ENCODE measurements at places on chromosomes 16 and 17.

DNA sequence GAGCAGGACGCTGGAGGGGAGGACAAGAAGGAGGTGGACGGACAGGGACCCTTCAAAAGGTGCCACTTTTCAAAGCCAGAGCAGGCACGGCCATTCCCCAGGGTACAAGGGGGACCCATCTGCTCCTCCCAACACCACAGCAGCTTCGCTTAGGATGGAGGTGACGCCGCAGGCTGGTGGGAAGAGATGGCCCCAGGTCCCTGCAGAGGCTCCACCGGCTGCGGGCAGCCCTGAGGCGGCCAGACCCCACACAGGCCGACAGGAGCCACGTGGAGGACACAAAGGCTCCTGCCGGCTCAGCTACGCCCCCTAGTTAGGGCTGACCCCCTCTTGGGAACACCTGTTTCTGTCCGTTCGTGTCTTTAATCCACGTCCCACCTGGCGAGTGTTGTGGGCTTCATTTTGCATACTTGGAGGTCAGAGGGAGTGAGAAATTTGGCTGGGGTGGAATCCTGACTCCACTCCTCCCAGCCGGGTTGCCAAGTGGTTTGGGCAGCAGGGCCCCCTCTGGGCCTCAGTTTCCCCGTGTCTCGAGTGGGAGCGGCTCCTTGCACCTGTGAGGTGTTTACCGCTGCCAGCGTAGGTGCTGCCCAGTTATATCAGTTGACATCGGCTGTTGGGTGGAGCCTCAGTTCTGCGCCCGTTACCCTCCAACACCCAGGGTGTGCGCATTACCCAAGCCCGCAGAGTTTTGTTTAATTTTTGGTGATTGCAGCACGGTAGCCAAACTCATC, 5.8 kb upstream of the FN3KRP start:
- peak; percentile 55 for DNase-seq

DNA sequence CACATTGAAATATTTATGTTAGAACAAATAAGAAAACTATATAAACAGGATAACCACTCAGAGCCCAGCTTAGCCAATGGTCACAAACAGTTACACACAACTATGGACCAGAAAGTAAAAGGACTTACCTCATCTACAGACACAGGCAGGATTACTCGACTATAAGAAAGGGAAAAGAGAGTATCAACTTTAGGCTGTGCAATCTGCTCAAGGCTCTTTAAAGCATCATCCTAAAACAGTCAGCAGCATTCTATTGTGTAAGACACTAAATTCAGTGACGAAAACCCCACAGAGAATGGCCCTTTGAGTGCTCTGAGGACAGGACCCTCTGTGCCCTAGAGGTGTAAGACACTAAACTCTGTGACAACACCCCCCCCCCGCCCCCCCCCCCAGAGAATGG, 4.2 kb downstream of the PITPNA start:
- DNase-seq = no peak

DNA sequence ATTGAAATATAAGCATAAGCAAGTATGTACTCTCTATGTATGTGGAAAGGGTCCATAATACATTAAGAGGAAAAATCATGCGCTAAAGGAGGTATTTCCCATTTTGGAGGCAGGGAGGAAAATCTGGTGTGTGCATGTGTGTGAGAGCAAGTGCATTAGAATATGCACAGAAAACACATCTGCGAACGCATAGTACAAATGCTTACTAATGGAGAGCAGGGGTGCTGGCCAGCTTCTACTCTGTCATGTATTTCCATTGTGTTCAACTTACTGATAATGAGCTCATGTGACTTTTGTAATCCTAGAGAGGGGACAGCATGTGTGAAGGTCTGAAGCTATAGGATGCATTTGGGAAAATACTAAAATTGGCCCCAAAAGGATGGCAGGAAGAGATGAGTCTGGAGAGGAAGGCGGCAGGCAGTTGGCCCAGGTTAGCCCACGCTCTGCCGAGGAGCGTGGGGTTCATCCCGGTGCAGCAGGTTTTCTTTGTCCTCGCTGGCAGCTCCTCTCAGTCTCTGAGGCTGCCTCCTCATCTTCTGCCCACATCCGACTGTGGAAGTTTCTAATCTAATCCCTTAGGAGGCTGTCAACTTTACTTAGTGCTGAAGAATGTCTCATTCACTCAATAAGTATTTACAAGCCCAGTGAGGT, 17.8 kb upstream of the KSR1 start:
- DNase-seq = no peak

GRCh38 chr16:1610899-1611632, 806 bp downstream of the IFT140 start:
- DNase-seq = no peak

DNA sequence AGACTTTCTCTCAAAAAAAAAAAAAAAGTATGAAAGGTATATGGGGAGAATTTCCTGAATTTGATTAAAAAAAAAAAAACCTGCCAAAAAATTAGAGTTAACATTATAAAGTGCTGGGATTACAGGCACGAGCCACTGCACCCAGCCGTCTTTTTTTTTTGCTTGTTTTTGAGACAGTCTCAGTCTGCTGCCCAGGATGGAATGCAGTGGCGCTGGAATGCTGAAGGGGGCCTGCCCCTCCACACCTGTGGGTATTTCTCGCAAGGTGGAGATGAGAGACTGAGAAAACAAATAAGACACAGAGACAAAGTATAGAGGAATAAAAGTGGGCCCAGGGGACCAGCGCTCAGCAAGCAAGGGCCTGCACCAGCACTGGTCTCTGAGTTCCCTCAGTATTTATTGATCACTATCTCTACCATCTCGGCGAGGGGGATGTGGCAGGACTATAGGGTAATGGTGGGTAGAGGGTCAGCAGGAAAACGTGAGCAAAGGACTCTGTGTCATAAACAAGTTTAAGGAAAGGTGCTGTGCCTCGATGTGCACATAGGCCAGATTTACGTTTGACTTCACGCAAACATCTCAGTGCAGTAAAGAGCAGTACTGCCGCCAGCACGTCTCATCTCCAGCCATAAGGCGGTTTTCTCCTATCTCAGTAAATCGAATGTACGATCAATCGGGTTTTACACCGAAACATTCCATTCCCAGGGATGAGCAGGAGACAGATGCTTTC, 117.2 kb downstream of the GOSR1 start:
- DNase-seq = no peak

DNA sequence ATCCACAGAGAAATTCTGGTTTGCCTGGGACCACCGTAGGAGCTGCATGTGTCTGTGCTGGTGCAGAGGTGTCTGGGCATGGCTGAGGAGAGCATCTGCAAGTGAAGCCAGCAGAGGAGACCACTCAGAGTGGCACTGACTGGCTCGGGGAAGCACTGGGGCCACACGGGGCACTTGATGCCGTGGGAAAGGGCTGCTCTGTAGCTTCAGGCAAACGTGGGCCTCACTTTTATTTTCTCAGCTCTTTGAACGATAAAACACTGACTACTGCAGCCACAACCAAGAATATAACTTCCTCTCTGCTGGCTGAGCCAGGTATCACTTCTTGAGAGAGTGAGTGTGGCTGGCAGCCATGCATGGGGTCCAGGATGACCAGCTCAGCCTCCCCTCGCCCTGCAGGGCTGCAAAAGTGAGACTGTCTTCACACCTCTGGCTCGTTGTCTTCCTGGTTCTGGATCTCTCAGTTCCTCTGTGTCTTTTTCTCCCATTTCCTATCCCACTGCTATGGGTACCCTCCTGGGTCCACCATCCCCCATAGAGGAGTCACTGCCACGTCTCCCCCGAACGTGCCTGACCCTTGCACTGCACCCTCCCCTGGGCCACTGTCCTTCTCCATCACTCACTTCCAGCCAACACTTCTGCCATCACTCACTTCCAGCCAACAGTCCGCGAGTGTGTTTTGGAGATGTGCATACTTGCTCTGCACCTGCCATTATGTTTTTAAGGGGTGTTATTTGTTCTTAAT, 201.4 kb upstream of the CHMP6 start:
- DNase-seq = no peak

DNA sequence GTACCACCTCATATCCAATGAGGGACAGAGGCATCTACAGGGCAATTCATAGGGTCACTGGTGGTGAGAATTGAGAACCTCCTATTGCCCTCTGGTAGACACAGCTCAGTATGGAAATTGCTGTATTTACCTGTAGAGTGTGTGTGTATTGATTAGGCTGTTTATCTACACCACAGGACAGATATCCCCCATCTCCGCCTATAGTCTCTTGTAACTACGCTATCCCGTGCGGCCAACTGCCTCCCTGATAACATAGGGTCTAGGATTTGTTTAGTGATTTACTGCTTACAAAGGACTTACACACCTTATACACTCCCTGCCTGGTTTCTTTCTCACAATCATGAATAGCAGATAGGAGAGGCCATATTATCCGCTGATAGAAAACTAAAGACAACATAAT, 1.7 kb upstream of the STAT3 start:
- DNase-seq = no peak

DNA sequence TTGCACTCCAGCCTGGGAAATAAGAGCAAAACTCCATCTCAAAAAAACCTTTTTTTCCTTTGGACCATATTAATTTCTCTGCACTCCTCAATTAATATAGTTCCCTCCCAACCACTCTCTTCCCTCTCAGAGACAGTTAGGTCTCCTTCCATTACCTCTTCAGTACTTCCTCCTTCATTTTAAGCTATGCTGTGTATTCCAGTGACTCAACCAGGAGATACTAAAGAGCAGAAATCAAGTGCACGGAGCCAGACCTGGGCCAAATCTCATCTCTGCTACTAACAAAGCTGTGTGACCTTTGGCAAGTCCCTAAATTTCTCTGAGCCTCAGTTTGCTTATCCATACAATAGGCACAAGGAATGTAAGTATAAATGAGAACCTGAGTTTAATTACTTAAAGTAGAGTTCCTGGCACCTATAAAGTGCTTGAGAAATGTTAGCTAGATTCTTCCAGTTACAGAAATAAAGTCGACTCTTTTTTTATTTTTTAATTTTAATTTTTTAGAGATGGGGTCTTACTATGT, 8.5 kb downstream of the PECAM1 start:
- no peak for DNase-seq

DNA sequence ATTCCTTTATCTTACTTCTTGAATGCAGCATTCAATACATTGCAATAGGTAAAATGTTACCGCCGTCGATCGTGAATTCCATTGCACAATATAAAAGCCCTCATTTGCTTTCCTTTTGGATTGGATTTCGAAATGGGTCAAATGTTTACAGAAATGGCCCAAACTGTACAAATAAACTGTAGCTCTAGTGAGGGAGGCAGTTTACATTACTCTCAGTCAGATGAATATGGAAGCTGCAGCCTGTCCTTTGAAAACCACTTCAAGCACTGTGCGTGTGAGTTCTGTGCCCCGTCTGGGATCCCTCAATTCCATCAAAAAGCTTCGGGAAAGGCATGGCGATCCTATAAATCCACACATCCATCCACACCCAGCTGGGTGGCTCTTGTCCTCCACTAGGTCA, 258.6 kb upstream of the FOXF1 start:
- DNase-seq = no peak

All from iPS-NIHi11 (cell line).